ENCODE measurements at places on chromosomes 1 and 21. TPM values are rescaled to one million over a fixed set of nuclear protein-coding genes. Genes with fewer than 3 reads are reported as not detected.
A peak's percentile ranks its signal among the peaks of the same experiment; 100 is the strongest.

The AMY1A gene
- polyA plus RNA-seq, result not detected

- DNase-seq, result no peak
Measured at GRCh38 chr1:215772151-215772550, 205.0 kb downstream of the KCTD3 start.

DNA sequence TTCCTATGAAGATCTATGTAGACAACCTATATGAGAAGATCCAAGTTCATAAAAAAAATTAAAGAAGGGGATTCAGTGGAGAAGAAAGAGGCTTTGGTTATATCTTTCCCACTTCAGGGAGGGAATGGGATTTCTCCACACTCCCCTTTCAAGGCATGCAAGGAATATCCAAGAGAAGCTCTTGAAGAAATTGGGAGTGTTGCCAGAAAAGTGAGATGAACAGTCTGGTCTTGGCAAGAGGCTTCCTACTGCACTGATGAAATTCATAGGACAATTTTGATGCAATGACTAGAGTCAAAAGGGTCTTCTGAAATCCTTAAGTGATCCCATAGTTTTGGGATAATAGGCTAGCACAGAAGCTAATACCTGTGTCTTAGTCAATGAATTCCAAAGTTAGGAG is 153.0 kb downstream of the KCTD3 start:
- no peak for DNase-seq

The FAM151A gene
- polyA plus RNA-seq, result 0.07 TPM

- DNase-seq, result no peak
Measured at GRCh38 chr1:55437692-55438091, 222.5 kb upstream of the USP24 start.

GRCh38 chr1:221794079-221794670 is 52.3 kb upstream of the DUSP10 start:
- DNase-seq, result no peak

The BCL2L15 gene
- 0.06 TPM for polyA plus RNA-seq

DNA sequence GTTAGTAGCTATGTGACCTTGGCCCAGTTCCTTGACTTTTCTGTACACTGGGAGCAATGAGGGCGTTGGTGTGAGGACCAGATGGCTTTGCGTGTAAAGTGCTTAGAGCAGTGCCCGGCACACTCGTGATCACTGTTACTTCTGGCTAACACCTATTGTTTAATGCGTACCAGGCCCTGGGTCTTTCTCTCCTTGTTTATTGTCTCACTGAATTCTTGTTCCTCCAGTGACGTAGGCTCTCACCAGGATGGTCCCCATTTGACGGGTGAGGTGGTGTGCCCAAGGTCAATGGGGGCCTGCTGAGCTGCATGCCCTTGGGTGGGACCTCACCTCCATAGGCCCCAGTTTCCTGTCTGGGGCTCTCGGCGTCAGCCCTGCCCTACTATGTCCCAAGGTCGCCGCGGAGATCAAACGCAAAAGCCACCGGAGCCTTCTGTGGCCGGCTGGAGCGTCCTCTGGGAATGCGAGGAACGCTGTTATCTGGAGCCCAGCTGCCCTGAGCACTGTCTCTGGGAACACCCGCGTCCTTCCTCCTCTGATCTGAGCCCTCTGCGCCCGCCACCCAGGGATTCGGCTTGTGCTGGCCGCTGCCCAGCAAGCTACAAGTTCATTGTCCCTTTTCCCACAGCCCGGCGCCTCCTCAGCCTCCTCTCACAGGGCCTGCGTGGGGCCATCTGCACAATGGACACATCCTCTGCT is 28.9 kb downstream of the ALPL start:
- no peak for DNase-seq

The FNDC5 gene
- polyA plus RNA-seq, result 73.3 TPM

The FCRLA gene
- polyA plus RNA-seq, result 0.17 TPM

The TGFBR3 gene
- 8.9 TPM for polyA plus RNA-seq

DNA sequence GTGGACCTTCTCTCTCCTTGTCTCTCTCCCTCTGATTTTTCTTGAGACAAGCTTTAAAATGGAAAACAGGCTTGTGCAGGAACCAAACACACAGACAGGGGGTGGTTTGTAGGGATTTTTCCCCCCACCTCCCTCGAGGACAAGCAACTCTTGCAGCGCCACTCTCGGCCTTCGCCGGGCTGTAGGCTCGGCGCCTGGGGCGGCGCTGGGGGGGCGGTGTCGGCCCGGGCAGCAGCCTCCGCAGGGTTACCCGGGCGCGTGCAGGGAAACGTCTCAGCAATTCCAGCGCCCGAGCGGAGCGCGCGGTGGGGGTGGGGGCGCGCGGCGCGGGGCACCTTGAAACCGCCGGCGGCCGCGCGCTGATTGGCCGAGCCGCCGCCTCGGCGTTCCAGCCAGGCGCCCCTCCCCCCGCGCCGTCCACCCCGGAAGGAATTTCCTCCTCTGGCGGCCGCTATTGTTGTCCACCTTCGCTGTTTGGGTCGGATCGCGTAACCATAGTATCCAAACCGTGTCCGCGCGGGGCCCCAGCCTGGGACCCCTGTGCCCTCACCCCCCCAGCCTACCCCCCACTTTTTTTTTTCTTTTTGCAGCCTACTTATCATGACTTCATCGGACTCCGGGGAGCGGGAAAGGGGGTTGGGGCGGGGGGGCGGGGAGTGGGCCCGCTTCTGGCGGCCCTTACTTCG is 59.8 kb upstream of the ACOT11 start:
- DNase-seq, result peak; percentile 94

GRCh38 chr1:64711266-64711665 is 33.6 kb upstream of the RAVER2 start:
- DNase-seq, result no peak

DNA sequence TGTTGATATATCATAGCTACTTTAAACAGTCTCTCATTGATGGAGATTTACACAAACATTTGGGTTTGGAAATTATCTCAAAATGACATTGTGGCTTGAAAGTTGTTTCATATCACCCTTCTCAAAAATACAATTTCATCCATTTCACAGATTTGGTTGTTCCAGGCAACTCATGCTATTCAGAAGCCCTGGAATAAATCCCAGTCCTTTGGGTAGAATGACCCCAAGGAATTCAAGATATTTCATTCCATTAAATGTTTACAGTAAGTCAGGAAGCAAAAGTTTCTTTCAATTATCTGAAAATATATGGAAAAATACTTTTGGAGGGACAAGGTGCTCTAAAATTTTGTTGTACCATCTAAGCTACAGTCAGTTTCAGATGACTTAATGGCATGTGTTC is 27.1 kb downstream of the MPZL1 start:
- DNase-seq, result no peak

The TDRD5 gene
- polyA plus RNA-seq, result not detected

Data from psoas muscle (tissue), 8 donors.